Esophagus squamous epithelium (tissue), 5 donors: ENCODE measurements at places on chromosomes 6 and 20. TPM values are rescaled to one million over a fixed set of nuclear protein-coding genes. Genes with fewer than 3 reads are reported as not detected.

DNA sequence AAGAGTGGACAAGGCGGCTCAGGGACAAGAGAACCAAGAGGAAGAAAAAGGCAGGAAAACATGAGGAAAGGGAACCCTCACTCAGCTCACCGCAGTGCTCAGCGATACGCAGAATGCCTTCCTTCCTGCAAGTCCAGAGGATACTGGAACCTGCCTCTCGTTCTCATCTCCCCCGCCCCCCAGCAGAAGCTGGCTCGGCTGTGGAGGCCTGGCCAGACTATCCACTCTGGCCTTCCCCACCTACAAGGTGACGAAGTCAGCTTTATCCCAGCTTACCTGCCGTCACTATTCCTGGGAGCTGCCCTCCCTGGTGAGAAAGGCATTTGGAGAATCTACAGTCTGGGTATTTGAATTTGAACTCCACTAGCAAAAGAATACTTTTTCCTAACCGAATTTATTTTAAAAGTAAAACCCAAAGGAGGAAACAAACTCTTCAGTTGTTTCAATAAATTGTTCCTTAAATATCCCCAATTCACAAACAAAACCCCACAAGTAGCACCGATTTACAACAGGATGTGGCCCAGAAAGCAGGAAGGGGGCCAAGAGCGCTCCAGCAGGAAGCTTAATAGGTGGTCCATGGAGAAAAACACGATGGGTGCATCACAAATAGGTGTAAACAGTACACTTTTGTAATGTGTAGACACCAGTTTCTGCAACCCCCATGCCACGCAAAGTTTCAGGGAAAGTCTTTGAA, 2.1 kb upstream of the DIDO1 start:
- DNase-seq: no peak

The PKIB gene
- 6.7 TPM for total RNA-seq

The UBE2J1 gene
- total RNA-seq: 30.7 TPM

- no peak for DNase-seq
These were observed 102.7 kb upstream of the QKI start for GRCh38 chr6:163311830-163312229.

GRCh38 chr20:14260367-14260766, 77.0 kb downstream of the FLRT3 start:
- DNase-seq: no peak

DNA sequence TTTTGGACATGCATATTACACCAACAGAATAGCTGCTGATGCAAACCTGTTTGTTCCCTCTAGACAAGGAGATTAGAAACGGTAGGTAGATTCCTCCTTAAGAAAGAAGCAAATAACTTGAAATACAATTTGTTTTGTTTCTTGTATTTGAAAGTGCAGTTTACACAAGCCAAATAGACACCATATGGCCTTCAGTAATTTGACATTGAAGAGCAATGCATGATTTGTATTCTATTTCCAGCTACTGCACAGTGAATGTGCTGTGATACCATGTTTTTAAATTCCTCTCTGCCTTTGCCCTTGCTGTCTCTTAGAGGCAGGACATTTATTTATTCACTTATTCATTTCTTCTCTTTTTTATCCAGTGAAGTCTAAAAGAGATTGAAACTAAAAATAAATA, 31.9 kb upstream of the ANKEF1 start:
- no peak for DNase-seq

The ZNF831 gene
- 1.7 TPM for total RNA-seq

- DNase-seq: no peak
These were observed 77.6 kb upstream of the QKI start for GRCh38 chr6:163336961-163337360.

The TP53TG5 gene
- total RNA-seq: not detected

The ASF1A gene
- total RNA-seq: 10.5 TPM

The SPATS1 gene
- total RNA-seq: not detected

DNA sequence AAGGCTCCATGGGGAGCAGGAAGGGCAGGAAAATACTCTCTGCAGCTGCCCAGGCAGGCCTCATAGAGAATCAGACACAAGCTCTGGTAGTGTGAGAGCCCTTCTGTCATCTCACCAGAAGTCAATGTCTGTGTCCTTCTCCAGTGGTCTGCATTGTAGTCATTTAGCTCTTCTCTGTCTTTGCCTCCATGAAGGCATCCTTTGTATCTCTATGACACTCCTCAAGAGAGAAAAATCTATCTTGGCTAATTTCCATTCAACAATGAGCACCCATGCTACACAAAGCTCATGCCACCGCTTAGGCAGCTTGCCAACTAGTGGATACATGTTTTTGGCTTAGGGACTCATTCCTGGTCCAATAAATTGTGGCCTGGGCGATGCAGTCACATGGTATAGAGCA, 92.1 kb downstream of the RNF217 start:
- DNase-seq: no peak

The SLC26A8 gene
- total RNA-seq: not detected

DNA sequence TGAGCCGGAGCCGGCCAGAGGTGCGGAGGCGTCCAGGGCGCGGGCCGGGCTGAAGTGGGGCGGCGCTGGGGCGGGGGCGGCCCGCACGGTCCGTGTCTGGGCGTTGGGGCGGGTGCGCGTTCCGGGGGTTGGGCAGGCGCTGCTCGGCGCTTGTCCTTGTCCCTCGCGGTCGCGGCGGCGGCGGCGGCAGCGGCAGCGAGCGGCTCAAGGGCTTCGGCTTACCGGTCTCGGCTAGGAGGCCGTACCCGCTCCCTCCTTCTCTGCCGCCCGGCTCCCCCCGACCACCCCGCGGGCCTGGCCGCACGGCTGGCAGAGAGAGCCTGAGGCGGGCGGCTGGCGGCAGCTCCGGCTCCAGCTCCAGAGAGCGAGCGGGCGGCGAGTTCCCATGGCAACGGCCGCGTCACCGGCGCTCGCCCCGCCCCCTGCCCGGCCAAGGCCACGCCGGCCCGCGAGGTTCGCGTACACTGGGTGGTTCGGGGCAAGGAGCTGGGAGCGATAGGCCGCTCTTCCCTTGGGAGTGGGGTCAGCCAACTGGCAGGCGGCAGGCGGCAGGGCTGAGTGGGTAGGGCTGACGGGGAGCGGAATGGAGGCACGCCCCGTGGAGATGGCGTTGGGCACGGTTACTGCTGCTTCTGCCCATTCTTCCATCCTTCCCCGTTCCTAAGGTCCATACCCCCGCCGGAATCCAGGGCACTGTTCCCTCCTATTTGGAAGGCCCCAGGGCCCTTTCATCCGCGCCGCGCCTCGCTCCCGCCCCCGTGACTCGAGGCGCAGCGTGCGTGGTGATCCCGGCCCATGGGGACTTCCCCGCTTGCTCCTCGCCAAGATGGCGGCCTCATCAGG, at the start of gene LRRC73:
TSS of gene LRRC73 (minus strand) at position 363 of the 843 bp plus-strand sequence. CDS start 561 bp downstream, outside the sequence.
- DNase-seq: peak; percentile 24

DNA sequence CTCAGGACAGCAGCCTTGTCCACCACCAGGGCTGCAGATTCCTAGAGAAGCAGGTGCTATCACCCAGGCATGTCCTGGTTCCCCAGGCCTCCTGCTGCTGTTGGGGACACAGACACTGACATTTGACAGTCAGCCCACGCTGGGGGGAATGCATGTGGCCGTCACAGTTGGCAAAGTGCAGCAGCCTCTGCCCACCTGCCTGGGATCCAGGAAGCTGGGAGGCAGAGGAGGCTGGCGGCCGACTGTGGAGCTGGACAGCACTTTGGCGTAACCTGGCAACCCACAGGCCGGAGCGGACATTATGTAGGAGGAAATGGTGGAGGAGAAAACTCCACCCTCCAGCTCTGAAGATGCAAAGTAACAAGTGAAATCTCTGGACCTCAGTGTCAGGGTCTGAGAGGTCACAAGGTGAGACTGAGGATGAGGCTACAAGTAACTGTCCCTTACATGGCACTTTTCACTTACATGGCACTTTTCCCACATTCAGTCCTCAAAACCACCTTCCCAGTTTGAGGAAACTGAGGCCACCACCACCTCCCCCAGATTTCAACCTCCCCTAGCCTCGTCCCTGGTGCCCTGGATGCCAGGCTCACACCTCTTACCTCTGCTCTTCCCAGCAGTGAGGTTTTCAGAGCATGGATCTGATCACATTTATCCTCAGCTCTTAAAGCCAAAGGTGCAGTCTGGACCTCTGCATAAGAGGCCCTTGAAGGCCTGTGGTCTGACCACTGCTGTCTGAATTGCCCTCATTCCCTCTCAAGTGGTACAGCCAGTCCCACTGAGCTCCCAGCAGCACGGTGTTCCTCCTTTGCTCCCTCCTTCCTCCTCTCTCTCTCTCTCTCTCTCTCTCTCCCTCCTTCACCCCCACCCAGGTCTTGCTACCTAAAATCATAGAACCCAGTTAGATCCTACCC, 8.7 kb downstream of the MAP1LC3A start:
- DNase-seq: no peak

The IL20RA gene
- total RNA-seq: 11.1 TPM

The GPR6 gene
- total RNA-seq: not detected

The SLC32A1 gene
- not detected for total RNA-seq

DNA sequence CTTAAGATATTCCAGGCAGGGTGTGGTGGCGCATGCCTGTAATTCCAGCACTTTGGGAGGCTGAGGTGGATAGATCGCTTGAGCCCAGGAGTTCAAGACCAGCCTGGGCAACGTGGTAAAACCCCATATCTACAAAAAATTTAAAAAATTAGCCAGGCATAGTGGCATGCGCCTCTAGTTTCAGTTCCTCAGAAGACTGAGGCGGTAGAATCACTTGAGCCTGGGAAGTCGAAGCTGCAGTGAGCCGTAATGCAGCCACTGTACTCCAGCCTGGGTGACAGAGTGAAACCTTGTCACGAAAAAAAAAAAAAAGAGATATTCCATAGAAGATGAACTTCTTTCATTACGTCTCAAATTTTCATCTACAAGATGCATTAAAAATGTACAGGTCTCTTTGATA, 46.7 kb upstream of the ISM1 start:
- no peak for DNase-seq

- no peak for DNase-seq
These were observed 34.1 kb downstream of the SLC2A4RG start for GRCh38 chr20:63773571-63774241.

- no peak for DNase-seq
These were observed 51.7 kb upstream of the SMLR1 start for GRCh38 chr6:130775411-130776012.

The SLC13A3 gene
- total RNA-seq: 1.1 TPM

DNA sequence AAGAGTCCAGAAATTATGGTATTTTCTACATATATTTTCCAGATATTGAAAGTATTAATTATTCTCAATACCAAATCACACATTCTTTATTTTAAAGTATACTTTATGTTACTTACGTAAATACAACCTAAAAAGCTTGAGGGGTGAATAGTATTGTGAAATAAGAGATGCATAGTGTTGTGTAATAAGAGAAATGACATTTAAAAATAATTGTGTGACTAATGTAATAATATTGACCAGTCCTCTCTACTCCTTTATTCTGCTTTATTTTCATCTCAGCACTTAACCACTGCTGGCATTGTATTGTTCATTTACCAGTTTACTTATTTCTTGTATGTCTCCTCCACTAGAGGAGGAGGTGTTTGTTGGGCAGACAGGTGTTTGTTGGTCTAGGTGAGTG, 135.6 kb downstream of the EYA4 start:
- DNase-seq: no peak

DNA sequence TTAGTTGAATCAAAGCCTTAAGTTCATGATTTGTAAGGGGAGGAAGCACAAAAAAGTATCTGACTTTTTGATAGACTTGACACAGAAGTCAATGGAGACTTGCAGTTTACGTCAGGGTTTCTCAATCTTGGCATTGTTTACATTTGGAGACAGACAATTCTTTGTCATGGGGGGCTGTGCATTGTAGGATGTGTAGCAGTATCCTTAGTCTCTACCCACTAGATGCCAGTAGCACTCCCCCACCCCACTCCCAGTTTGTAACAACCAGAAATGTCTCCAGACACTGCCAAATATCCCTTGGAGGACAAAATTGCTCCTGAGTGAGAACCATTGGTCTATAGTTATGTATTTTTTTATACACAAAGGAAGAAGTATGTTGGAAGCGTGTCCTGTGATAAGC, 434.1 kb downstream of the RFPL4B start:
- DNase-seq: no peak

- DNase-seq: no peak
These were observed 87.8 kb downstream of the L3MBTL3 start for GRCh38 chr6:130105996-130106704.

DNA sequence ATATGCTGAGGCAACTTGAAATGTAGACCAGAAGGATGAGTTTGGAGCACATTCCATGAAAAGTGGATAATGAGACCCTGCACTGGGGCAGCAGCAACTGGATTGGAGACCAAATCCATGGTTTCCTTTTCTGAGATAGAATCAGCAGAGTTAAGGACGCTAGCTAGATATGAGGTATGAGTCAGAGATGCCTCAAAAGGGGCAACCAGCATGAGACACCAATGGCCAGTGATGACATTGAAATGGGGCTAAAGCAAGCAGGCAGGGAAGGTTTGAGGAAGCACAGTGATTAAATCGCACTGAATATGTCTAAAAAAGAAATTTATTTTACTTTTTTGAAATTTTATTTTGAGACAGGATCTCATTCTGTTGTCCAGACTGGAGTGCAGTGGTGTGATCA, 802.4 kb downstream of the TFAP2A start:
- DNase-seq: no peak

DNA sequence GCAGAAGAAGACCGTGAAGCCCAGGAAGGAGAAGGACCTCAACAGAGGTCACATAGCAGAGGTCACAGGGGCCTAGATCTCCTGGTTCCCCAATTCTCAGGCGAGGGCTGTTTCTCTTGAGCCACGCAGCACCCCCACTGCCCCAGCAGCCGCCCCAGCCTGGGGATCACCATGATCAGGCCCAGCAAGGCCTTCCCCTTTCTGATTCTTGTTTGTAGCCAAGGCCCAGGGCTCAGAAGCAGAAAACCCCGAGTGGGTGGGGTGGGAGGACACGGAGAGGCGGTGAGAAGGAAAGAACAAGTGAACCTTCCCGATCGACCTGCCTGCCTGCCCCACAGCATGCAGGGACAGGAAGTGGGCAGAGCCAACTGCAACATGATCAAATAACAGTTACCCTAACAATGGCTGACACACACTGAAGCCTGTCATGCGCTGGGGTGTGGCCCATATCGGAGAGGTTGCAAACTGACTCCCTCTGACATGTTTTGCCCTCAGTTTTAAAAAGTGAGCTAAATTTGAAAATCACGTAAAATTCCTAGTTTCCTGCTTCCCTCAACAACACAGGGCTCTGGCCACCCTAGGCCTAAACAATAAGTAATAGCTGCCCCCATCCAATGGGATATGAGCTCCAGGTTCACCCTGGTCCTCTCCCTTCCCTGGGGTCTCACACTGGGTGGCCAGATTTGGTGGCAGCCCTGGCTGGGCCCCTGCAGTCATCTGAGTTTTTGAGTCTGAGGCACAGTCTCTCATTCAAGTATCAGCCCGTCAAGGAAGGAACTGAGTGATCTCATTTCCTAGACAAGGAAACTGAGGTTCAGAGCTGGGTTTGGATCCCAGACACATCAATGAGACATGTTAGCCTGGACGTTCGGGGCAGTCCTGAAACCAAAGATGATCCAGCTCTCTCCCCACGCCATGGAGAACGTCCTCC, 6.5 kb downstream of the PEDS1 start:
- no peak for DNase-seq

DNA sequence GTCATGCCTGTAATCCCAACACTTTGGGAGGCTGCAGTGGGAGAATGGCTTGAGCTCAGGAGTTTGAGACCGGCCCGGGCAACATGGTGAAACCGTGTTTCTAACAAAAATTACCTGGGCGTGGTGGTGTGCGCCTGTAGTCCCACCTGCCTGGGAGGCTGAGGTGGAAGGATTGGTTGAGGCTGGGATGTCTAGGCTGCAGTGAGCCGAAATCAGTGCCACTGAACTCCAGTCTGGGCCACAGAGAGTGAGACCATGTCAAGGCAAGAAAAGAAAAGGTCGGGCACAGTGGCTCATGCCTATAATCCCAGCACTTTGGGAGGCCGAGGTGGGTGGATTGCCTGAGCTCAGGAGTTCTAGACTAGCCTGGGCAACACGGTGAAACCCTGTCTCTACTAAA, 8.2 kb upstream of the BCAS4 start:
- DNase-seq: no peak
